ENCODE measurements at places on chromosomes 5 and 9.

GRCh38 chr9:90420768-90421513, 221.7 kb downstream of the DIRAS2 start:
- no peak overlapping the region for H3K4me3 ChIP-seq
- DNase-seq, result no peak
- no peaks in the 10 kb centered on the region for H3K4me1 ChIP-seq
- peaks cover 8% of the 10 kb centered on the region for H3K27me3 ChIP-seq

DNA sequence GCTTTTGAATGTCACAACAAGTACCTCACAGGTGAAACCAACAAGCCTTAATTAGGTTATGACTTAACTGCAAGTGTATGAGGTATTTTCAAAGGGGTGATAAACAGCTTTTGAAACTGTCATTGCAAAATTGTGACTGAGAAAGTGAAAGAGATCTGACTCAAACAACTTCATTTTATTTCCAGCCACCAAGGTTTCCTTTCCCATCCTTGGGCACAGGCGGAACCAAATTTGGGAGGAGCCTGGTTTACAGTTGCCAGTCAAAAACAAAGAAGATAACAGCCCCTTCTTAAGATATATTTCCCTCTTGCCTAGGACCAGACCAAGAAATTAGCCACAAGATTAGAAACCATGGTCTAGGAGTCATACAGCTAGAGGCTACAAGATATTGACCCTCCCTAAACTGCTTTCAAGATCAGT, 417.1 kb downstream of the CSNK1G3 start:
- no peak overlapping the region for H3K27ac ChIP-seq
- no peaks in the 10 kb centered on the region for H3K36me3 ChIP-seq
- peak; percentile 7 for DNase-seq
- H3K4me1 ChIP-seq, result no peaks in the 10 kb centered on the region
- no peak overlapping the region for H3K4me3 ChIP-seq

DNA sequence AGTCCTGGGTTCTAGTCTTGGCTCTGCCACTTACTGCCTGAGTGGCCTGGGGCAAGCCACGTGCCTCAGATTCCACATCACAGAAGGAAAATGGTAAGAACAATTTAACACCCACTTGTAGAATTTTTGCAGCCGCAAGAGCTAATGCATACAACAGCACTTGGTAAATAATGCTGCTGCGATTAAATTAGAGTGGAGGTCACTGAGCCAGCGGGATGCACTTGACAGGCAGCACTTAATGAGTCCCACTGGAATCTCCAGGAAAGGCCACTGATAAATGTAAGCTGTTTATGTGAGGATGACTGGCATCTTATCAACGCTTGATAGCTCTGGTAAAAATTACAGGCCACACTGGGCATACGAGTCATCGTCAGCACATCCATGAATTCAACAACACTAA, 59.4 kb upstream of the UBTD2 start:
- H3K27me3 ChIP-seq, result no peaks in the 10 kb centered on the region
- no peaks in the 10 kb centered on the region for H3K4me1 ChIP-seq
- H3K4me3 ChIP-seq, result no peak overlapping the region
- DNase-seq, result no peak
- no peaks in the 10 kb centered on the region for H3K36me3 ChIP-seq

- no peak overlapping the region for H3K27ac ChIP-seq
- DNase-seq, result no peak
- peaks cover 11% of the 10 kb centered on the region for H3K4me1 ChIP-seq
- no peak overlapping the region for H3K4me3 ChIP-seq
Observed at GRCh38 chr5:173823721-173824567, 64.2 kb upstream of the CPEB4 start.

GRCh38 chr5:13740471-13740870, 204.0 kb downstream of the DNAH5 start:
- DNase-seq, result no peak
- no peaks in the 10 kb centered on the region for H3K4me1 ChIP-seq
- H3K27ac ChIP-seq, result no peak overlapping the region
- H3K36me3 ChIP-seq, result no peaks in the 10 kb centered on the region
- H3K27me3 ChIP-seq, result no peaks in the 10 kb centered on the region

DNA sequence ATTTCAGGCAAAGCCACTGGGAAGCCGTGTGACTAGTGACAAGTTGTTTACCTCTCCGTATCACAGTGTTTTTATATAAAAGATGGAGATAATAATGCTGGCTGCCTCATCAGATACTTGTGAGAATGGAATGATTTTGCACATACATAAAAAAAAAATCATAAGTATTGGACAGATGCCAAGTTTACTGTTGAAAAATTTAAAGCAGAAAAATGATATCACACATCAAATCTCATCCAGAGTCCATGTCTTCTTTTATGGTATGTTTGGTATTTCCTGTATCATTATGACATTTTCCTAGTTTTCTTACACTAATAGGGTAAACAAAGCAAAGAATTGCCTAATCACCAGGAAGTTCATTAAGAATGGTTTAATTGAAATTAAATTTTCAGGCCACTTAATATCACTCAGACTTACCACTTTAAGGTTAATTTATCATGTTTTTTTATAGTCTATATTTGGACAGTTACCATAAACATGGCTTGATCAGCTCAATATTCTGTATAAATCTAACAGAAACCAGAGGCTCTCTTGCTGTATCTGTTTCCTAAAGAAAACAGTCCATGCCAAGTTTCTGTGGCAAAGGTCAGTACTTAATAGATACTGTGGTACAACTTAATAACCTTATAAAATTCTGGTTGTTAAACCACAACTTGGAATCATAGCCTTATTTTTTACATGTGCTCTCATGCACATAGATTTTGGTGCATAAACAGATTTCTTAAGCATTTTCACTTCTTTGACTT, 656.5 kb upstream of the RIOK2 start:
- H3K36me3 ChIP-seq, result no peaks in the 10 kb centered on the region
- DNase-seq, result no peak
- H3K4me1 ChIP-seq, result peaks cover 4% of the 10 kb centered on the region
- H3K27ac ChIP-seq, result no peak overlapping the region
- H3K27me3 ChIP-seq, result peaks cover 3% of the 10 kb centered on the region
- H3K4me3 ChIP-seq, result no peak overlapping the region
